Stimulated activated CD8-positive, alpha-beta memory T cell treated with anti-CD3 and anti-CD28 coated beads, Interleukin-15, amount 100 ng/mL, for 4 hours (primary cell): ENCODE measurements at places on chromosomes 7 and 10.

DNA sequence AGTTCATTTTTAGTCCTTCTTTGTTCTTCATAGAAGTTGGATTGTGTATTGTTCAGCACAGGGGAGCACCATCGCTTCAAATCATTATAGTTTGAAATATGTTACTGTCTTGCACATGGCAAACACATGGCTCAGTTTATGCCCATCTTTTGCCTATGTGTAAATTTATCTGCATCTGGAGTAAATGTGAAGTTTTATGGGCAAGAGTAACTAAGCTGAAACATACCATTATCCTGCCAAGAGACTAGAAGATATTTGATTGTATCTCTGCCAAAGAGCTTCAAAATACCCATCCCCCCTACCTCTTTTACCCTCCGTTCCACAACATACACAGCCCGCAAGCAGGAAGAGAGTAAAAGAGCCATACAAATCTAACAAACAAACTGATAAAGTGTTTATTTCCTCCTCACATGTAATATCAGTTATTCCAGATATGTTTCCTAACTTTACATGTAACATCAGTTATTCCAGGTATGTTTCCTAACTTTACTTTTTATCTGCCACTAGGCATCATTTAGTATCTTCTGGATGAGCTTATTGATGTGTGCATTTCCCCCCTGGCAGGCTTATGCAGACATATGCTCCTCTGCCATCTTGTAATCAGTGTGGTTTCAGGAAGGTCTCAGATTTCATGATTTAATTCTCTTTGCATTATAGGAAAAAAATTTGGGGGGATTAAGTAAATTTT is 127.7 kb downstream of the SRI start:
- DNase-seq = no peak

DNA sequence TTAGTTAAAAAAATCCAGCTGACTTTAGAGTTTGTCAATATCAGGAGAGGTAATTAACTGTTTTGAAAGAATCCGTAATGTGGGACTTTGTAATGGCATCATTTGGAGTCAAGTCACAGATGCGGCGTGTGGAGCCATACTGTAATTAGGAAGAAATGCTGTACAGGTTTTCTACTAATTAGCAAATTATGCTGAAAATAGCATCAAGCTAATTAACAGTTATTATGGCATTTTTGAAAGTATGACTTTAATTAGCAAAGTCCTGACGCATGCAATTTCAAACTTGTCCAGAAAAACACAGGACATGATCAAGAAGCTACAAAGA is 68.3 kb downstream of the EBF3 start:
- no peak for DNase-seq

DNA sequence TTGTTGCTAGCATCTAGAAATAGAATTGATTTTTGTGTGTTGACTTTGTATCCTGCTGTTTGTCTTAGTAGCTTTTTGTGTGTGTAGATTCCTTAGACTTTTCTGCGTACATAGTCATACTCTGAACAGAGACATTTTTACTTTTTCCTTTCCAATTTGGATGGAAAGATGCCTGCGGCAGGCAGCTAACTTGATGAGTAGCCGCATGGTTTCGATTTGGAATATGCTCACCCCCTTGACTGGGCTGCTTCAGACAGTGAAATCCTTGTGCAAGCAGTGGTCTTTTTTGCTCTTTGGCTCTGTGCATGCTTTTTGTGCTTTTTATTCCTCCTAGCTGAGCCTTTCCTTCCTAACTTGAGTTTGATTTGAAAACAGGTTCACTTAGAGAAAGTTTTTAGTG is 71.8 kb downstream of the HHEX start:
- DNase-seq = no peak

DNA sequence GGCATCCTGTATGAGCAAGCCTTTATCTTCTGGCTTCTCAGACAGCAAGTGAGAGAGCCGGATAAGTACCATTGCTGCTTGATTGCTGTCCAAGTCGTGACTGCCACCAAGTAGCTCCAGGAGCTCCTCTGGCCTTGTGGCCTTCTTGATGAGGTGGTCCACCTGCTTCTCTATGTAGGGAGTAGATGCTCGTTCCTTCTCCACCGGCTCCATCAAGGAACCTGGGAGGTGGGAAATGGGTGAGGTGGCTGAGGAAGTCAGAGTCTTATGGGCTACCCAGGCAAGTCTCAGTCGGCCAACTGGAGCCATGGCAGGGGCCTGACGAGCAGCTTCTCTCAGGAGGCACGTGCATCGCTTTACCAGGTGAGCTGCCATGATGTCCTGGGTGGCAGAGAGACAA is 2.6 kb downstream of the TBRG4 start:
- DNase-seq = no peak

DNA sequence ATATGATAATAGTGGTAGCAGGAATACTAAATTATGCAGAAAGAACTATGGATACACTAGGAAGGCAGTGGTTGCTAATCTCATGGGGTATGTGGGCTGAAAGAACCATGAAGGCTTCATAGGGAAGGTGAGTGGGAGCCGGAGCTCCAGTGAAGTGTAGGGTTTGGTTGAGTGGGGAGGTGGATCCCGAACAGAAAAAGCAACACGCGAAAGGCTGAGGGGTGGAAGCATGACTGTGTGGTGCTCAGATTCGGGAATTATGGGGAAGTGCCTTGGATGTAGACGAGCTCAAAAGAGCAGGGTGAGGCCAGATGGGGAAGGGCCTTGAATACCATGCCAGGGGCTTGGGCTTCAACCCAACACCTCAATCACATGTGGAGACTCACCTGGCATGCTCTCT is 715.1 kb downstream of the TYW1 start:
- DNase-seq = no peak

DNA sequence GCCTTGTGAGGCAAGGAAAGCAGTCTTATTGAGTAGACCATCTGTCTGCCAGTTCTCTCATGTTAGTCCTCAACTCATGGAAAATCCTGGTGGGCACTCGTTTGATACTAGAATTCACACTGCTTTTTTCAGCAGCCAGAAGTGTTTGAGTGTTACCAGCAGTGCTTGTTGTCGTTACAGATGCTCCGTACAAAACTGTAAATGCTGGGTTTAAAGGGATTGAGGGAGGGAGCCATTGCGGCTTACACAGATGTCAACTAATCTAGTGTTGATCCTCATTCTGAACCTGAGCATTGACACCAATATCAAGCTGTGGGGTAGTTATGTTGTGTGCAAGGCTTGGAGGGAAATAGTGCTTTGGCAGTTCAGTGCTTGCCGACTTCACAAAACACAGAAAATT is 348.6 kb downstream of the AUTS2 start:
- no peak for DNase-seq

GRCh38 chr7:79451580-79451979 is 1.9 kb downstream of the MAGI2 start:
- no peak for DNase-seq

DNA sequence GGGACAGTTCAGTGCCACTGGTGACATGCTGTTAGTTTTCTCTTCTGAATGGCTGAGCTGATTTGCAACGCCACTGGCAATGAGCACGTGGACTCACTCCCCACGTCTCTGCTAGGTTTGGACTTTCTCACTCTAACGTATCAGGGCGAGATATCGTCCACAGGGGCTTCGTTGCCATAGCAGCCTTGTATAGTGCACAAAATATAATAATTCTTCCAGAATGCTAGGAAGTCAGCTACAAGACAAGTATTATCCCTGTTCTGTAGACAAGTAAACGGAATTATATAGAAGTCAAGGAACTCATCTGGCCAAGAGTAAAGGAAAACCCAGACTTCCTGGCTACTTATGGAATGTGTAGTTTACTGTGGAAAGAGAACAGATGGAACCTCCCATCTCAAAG is 226.8 kb downstream of the ARHGAP21 start:
- no peak for DNase-seq

GRCh38 chr10:77943121-77943901 is 16.8 kb upstream of the DLG5 start:
- DNase-seq = no peak
